Stimulated activated CD4-positive, alpha-beta T cell treated with anti-CD3 and anti-CD28 coated beads, TNF-alpha, amount 100 ng/mL, for 1 hour (primary cell): ENCODE measurements at places on chromosomes 4 and X.

- DNase-seq = no peak
These were observed 20.7 kb downstream of the ZNF280C start for GRCh38 chrX:130247996-130248395.

GRCh38 chr4:39635023-39635422 lies 3.6 kb downstream of the SMIM14 start:
- DNase-seq = no peak

DNA sequence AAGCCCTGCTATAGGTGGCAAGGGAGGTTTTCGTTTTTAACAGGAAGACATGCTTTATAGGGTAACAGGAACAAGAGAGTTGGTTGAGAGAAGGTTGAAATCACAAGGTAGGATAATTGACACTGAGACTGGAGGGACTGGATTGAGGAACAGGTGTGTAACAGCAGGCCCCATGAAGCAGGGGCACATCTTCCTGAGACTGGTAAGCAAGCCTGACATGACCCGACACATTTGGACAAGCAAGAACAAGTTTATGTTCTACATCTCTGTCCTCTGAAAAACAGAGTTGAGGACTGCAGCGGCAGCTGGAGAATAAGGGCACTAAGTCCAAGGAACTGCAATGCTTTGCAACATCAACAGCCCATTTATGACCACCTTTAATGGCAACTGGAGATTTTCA lies 5.2 kb downstream of the RPS4X start:
- no peak for DNase-seq

- no peak for DNase-seq
These were observed 6.4 kb downstream of the PPEF2 start for GRCh38 chr4:75895744-75896314.

DNA sequence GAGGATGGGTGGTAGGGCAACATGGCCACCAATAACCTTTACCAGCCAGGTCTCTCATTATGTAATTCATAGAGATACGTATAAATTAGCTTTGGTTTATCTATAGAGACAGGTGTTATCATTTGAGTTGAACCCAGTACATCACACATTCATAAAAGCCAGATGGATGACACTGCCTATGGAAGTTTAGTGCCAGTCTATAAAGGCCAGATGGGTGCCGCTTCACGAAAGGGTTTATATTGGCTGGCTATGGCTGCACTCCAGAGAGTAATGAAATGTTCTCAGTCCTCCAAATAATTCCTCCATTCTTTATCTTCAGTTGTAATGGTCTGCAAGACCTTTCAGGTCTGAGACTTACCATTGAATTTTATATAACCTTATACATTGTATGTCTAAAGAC lies 331.9 kb upstream of the NR3C2 start:
- DNase-seq = no peak

GRCh38 chr4:104915373-104915772 lies 231.3 kb upstream of the TET2 start:
- no peak for DNase-seq

- DNase-seq = no peak
These were observed 233.0 kb downstream of the PCDH18 start for GRCh38 chr4:137299281-137299680.

DNA sequence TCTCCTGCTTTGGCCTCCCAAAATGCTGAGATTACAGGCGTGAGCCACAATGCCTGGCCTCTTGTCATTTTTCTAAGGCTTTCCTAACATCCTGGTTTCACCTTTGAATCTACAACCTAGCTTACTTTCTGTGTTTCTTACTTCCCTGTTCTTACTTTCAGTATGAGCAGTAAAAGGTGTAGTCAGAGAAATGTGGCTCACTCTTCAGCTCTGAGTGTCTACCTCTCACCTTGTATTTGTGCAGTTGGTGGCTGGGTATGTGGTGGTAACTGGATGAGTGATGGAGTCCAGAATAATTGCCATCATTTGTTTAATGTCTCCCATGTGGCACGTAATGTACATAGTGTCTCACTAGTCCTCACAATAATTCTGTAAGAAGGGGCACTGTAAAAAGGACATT lies 19.1 kb upstream of the CXCL11 start:
- no peak for DNase-seq

GRCh38 chrX:72268597-72269365 lies 8.3 kb downstream of the RPS4X start:
- no peak for DNase-seq

- no peak for DNase-seq
These were observed 278.5 kb upstream of the UGT8 start for GRCh38 chr4:114320126-114320525.

GRCh38 chrX:155231163-155231562 lies 14.9 kb downstream of the VBP1 start:
- no peak for DNase-seq

DNA sequence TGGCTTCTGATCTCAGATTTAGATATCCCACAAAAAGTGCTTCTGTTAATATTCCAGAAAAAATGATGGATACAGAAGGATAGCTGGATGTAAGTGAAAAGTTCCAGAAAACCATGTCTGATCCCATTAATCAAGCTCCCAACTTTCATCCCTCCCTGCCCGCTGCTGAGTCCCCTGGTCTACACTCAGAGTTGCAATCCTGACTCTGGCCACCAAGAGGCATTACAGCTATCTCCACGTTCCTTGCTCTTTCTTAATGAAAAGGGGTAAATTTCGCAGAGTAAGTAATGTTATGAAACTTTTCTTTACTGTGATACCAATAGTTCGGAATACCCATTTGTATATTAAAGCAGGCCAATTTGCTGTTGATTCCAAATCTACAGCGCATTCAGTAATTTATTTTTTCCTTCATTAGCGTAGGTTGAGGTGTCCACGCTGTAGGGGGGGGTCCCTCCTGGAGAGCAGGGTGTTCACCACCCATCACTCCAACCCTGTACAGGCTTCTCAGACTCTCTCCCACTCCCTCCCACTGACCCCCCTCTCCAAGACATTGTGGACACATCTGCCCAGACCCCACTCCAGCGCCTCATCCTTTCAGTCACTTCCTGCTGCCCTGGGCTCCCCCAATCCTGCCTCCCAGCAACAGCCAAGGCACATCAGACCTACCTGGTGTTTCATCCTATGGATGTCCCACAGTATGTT lies 55.1 kb downstream of the RAB40A start:
- no peak for DNase-seq

DNA sequence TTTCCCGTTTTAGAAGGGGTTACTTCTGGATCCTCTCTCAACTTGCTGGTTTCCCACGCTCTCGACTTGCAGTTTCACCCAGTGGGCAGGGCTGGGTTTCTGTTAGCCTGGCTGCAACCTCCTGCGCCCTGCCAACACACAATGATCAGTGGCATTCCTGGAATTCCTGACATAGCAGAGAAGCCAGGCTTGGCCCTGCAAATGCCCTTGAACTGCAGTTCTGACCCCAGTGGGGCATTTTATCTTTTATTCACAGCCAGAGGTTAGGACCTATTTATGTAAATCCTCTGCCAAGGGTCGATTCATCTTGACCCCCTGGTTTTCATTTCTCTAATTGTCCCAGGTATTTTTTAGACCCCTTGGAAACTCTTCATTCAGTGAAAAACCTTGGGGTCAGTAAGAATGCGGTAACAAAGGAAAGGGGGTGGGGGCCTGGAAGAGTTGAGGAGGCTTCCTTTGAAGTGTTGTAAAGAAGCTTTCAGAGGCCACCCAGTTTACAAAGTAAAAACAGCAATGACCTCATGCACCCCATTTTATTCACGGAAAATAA lies 217.6 kb downstream of the ZNF674 start:
- DNase-seq = no peak

DNA sequence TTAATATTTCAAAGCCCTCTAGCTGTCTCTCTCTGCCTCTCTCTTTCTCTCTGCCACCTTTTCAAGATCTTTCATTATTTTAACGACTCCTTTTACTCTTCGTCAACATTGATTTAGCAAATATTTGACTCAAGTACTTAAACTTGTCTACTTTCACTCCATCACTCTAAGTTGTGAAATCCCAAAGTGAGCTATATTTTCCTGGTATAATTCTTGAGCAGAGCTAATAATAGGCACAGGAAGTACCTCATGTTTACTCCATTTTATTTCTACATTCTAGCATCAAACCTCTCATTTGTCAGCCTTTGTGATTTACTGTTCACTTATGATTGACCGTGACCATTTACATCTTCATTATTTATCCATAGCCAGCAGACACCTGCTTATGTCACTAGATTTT lies 482.5 kb downstream of the RPA4 start:
- DNase-seq = no peak

DNA sequence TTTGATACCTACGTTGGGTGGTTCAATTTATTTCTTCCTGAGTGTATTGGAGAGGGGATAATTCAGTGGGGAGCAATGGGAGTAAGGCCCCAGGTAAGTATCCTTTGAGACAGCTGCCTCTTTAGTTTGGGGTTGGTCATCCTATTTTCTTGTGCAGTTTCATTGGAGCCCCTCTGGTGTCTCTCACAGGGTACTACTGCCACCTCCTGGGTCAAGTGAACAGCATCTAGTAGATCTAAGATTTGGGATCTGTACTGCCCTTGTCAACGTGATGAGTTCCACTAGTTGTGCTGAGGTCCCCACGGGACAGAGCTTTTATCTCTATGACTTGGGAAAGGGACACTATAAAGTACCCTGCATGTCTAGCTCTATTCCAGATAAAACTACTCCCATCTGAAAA lies 80.6 kb downstream of the PBDC1 start:
- DNase-seq = peak; percentile 1

DNA sequence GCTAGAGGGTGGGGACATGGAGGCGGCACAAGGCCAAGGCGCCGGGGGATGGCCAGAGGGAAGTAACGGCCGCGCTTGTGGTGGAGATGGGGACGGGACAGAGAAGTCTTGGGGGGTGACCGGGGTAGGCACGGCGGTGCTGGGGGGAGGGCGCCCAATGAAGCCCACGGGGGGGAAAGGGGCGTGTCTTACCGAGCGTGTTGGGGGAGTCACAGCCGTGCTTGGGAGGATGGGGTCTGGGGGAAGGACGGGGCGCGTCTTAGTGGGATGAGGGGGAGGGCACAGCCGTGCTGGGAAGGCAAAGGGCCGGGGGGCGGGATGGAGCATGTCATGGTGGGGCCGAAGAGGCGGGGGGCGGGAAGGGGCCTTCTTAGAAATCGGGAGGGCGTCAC lies 952 bp downstream of the ARSD start:
- no peak for DNase-seq

- DNase-seq = no peak
These were observed 508.6 kb downstream of the RAB28 start for GRCh38 chr4:12975511-12975910.

- no peak for DNase-seq
These were observed 13.7 kb downstream of the IRF2 start for GRCh38 chr4:184460499-184461285.

GRCh38 chrX:105744946-105745345 lies 77.4 kb upstream of the NRK start:
- no peak for DNase-seq

DNA sequence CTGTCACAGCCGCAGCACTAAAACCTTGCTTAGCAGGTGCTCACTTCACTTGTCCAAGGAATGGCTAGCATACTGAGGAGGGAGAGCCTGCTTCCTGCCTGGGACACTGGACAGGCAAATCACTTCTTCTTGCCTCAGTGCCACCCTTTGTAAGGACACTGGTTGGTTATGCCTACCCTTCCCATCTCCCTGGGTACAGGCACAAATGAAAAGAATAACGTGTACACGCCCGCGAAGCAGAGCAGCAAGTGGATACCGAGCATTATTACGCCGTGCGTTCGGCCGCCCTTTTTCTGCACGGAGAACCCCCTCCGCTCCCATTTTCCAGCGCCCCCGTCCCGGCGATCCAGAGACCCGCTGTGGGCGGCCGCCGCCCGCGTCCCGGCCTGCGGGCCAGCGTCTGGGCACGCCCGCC lies 338 bp upstream of the KLHL2 start:
- DNase-seq = no peak

- no peak for DNase-seq
These were observed 95.2 kb downstream of the SNCA start for GRCh38 chr4:89741768-89742167.

DNA sequence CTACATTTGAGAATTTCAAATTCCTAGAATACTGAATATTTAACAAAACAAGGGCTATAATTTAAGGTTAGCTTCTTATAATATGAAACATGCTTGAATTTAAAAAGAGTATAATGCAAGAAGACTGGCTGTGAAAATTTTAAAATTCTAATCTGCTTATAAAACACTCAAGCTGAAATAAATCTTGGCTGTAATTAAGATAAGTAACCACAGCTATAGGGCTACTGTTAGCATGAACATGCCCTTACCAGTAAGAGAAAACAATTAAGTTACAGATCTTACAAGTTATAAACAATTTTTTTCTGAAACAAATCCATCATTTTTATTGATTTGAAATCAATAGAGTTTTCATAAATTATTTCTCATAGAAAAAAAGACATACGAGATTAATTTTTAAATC lies 148.2 kb downstream of the INPP4B start:
- DNase-seq = no peak

- no peak for DNase-seq
These were observed 23.5 kb upstream of the DCX start for GRCh38 chrX:111435469-111435868.

DNA sequence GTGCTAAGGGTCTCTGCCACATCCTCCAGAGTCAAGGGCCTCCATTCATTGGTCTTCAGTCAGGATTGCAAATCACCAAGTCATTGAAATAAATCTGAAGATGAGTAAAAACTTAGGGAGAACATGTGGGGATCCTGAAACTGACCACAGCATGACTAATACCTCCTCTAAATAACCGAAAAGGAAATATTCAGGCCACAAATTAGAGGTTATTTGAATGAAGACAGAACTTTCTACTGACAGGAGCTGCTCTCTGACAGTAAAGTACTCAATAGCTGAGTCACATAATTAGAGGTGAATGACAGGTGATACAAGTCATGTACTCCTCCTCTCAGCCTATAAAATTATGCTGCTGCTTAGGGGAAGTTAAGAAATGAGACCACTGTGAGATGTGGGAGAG lies 240.2 kb upstream of the F9 start:
- no peak for DNase-seq

DNA sequence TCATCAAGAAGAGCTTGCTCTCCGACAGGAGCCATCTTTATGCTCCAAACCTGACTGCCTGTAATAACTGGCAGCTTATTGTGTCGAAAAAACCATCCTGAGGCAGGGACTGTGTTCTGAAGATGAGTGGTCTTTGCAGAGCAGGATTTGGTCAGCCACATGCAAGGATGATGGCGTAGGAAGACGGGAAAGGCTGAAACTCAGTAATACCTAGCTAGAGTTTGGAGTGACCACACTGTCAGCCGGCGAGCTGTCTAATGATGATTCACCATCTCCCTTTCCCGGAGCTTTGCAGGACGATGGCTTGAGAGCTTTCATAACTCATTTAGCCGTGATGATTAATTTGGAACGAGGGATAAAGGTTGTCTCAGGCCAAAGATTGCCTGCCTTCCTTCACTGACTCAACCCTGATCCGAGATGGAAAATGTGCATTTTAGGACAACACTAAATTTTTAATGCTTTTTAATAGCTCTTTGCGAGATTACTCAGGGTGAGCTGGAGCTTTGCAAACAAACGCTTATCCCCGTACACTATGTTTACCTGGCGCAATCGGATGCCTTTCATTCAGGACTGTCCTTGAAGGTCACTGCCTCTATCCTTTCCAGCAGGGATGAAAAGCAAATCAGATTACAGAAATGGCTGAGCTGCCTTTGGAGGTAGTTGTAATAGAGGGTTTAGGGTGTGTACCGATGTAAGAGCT lies 288.5 kb downstream of the ASMT start:
- no peak for DNase-seq
